ENCODE measurements at places on chromosomes 6 and 20.

- DNase-seq = no peak
Observed at GRCh38 chr6:15659181-15659580, 3.6 kb downstream of the DTNBP1 start.

- DNase-seq = no peak
Observed at GRCh38 chr6:160132776-160133338, 11.2 kb downstream of the SLC22A1 start.

GRCh38 chr6:82360552-82360951 lies 3.1 kb upstream of the TPBG start:
- DNase-seq = no peak

DNA sequence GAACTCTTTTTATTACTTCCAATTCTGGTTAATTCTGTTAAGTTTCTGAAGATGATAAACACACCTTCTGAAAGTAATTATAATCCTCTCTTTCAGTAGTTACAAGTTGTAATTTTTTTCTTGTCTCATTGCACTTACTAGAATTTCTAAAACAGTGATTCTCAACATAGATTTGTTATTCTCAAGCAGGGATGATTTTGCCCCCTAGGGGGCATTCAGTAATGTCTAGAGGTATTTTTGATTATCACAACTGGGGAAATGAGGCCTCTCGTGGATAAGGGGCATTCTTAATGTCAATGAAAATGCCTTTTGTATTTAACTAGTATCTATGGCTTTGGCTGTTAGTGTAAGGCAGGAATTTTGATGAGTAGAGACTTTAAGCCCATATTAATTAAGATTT lies 39.4 kb upstream of the MAFB start:
- no peak for DNase-seq

DNA sequence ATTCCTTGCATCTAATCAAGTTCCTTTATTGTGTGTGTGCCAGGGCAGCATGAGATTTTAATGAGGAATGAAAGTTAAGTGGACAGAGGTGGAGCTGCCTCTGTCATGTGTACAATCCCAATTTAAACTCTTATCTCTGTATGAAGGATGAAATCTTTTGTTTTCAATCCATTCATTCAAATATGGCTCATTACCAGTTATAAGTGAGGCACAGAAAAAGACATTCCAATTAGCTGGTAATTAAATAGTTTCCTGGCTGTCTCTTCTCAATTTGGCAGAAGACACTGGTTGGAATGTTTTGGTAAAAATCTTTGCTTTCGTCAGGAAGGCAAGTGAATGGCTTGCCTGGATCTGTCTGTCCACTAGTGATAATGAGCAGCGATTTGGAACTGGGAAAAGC lies 46.4 kb downstream of the CLVS2 start:
- DNase-seq = no peak

DNA sequence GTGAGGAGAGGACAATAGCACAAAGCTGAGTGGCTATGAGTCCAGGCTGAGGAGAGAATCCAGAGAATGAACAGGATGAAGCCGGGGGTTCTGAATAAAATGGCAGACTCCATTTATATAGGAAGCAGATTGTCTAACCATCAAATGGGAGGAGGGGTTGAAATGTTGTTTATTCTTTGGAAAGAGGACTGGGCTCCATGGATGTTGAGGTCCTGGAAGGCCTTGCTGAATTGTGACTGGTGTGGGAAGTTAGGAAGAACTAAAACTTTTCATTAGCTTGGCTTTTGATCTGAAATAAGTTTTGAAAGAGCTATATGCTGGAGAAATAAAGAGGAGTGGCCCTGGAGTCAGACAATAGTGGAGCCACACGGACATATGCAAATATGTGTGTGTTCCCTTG lies 647.8 kb downstream of the RNF144B start:
- no peak for DNase-seq

DNA sequence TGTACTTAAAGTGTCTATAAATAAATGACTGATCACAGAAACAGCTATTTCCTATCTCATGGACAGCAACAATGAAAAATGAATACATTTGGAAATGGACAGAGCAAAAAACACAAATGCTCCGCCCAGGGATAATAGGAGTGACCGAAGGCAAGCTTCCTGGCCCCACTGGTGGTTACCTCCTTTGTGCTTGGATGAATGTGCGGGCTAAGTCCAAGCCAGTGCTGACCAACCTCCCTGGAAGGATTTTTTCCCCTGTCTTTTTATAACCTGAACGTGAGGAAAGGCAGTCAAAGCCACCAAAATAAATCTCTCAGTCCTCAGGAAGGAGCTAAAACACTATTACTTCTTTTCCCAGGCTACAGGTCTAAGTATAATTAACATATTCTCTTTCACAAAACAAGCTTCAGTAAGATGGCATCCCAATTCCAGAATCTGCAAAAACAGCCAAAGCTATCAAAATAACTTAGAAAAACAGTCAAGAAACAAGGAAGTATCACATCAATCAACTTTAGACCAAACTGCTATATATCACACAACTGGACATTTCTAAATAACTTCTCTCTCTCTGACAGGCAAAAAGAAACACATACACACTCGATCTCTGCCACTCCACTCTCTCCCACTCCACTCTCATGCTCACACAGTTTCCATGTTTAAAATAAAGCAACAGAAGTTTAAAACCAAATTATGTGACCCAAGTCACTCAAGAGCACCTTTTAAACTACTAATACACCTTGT lies 10.0 kb downstream of the KIF16B start:
- no peak for DNase-seq

DNA sequence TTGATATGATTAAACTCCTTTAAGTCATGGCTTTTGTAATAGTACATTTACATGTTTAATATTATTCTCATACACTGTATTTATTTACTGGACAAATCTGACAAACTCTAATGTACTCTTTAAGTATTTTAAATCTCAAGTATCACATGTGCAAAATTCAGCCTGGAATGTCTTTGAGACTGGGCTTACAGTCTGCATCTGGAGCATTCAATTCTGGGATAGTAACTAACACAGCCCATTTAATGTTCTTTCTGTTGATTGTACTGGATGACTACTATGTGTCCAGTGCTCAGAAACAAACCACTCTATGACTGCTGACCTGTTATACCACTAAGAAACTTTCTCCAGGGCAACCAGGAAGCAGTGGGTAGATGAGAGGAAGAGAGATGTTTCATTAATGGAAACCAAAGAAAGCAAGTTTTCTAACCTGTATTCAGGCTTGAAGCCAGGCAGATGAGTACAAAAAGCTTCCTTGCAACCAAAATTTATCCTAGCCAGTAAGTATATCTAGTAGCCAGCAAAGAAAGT lies 26.8 kb downstream of the FBXL4 start:
- DNase-seq = no peak

- DNase-seq = no peak
Observed at GRCh38 chr6:15260099-15260821, 14.4 kb downstream of the JARID2 start.

DNA sequence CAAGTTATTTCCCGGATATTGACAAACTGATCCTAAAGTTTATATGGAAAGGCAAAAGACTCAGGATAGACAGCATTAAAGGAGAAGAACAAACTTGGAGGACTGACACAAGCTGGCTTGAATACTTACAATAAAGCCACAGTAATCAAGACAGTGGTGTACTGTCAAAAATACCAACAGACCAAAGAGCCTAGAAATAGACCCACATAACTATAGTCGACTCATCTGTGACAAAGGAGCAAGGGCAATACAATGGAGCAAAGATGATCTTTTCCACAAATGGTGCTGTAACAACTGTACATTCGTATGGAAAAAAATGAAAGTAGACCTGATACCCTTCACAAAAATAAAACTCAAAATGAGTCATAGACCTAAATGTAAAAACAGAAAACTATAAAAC lies 46.0 kb downstream of the ABHD12 start:
- DNase-seq = no peak

- no peak for DNase-seq
Observed at GRCh38 chr6:42251911-42252637, 34.4 kb upstream of the MRPS10 start.

- DNase-seq = no peak
Observed at GRCh38 chr20:56348305-56348693, 10.5 kb upstream of the FAM210B start.

DNA sequence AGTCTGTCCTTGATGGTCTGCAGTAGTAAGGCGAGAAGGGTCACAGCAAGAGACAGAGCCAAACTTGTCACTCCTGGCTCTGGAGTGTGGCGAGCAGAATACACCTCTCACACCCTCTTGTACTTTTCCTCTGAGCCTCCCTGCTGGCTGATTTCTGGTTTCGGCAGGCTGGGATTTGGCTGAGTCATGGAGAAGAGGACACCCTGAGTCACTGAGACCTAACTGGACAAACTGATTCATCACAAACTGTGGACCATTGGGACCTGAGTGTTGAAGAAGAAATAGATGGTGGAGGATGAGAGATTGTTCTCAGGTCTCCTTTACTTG lies 101.7 kb downstream of the F13A1 start:
- no peak for DNase-seq

- no peak for DNase-seq
Observed at GRCh38 chr6:141482796-141483597, 649.7 kb upstream of the GJE1 start.

- DNase-seq = no peak
Observed at GRCh38 chr20:35497780-35498189, 31.7 kb downstream of the C20orf173 start.

- DNase-seq = no peak
Observed at GRCh38 chr6:19668710-19669109, 168.5 kb upstream of the ID4 start.

DNA sequence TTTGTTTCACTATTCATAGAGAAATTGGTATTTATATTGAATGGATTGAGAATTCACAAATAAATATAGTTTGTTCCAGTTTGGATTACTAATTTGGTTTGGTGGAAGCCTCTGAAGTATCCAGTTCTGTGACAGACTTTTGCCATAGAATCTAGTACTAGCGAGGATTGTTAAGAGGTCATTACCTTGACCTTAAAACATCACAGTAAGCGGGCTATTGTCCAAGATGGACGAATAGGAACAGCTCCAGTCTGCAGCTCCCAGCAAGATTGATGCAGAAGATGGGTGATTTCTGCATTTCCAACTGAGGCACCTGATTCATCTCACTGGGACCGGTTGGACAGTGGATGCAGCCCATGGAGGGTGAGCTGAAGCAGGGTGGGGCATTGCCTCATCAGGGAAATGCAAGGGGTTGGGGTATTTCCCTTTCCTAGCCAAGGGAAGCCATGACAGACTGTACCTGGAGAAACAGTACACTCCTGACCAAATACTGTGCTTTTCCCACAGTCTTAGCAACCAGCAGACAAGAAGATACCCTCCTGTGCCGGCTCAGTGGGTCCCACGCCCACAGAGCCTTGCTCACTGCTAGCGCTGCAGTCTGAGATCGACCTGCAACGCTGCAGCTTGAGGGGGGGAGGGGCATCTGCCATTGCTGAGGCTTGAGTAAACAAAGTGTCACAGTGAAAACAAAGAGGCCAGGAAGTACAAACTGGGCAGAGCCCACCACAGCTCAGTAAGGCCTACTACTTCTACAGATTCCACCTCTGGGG lies 66.4 kb upstream of the NEDD9 start:
- no peak for DNase-seq

GRCh38 chr20:51497542-51498467 lies 44.7 kb downstream of the NFATC2 start:
- peak; percentile 52 for DNase-seq

GRCh38 chr6:131116755-131117360 lies 18.4 kb upstream of the AKAP7 start:
- DNase-seq = no peak

- no peak for DNase-seq
Observed at GRCh38 chr6:149917679-149918078, 5.2 kb downstream of the RAET1G start.

GRCh38 chr6:148831064-148831463 lies 84.2 kb downstream of the UST start:
- peak; percentile 28 for DNase-seq

- DNase-seq = no peak
Observed at GRCh38 chr6:113006494-113006893, 659.4 kb downstream of the RFPL4B start.

DNA sequence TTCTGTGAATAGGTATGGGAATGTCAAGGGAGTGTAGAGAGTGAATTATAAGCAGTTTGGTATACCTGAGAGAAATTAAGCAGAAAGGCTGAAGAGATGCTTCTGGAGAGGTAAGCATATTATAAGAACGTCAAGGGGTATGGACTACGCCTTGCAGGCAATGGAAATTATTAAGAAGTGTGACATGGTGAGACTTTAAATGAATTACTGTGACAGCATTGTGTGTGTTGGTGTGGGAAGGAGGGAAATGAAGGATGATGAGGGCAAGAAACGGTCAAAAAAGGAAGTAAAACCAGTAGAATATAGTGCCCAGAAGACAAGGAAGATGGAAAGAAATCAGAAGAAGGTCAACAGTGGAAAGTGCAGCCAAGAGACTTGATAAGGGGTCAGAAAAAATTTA lies 5.9 kb downstream of the KHDRBS2 start:
- no peak for DNase-seq

GRCh38 chr6:132144456-132144855 lies 193.3 kb upstream of the CCN2 start:
- DNase-seq = no peak

DNA sequence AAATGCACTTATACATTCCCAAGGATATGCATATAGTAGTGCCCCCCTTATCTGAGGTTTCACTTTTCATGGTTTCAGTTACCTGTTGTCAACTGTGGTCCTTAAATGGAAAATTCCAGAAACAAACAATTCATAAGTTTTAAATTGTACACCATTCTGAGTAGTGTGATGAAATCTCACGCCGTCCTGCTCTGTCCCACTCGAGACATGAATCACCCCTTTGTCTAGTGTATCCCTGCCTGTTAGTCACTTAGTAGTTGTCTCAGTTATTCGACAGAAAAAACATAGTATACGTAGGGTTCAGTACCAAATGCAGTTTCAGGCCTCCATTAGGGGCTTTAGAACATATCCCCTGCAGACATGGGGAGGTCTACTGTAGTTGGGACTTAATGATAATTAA lies 57.0 kb downstream of the MAP1LC3A start:
- no peak for DNase-seq

DNA sequence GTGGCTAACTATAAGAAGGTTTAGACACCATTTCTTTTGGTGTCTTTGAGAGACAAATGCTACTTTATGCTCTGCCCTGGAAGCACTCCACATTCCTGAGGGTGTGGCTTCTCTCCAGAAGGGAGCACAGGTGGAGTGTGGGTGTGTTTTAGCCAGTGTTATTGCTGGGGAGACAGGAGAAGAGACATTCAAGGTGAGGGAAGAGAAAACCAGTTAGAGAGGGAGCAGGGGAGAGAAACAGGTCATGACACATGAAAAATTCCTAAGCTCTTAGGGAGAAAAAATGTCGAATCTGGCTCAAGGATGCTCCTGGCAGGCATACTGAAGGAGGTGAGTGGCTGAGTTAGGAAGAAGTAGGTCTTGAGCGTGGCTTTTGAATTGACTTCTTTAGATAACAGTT lies 292.8 kb downstream of the CLIC5 start:
- no peak for DNase-seq

GRCh38 chr6:122339661-122340060 lies 59.8 kb upstream of the HSF2 start:
- DNase-seq = no peak

- no peak for DNase-seq
Observed at GRCh38 chr6:93471281-93471680, 51.9 kb upstream of the EPHA7 start.

DNA sequence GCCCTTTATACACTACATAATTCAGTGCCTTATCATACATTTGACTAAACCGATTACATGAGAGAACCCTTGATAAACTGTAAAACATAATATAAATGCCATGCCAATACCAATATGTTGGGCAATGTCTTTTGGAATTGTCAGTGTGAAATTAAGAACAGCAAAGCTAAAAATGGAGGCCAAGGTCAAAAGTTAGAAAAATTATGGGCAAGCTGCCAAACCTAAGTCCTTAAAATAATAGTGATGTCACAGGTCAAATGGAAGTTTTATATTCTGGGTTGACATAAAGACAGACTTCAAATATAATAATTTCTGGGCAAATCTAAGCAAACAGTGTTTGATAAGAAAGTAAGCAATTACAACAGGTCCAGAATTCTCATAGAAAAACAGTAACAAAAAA lies 696.7 kb downstream of the RNF144B start:
- DNase-seq = no peak
